HuH-7.5 (cell line): ENCODE measurements at places on chromosomes 3 and 15.

DNA sequence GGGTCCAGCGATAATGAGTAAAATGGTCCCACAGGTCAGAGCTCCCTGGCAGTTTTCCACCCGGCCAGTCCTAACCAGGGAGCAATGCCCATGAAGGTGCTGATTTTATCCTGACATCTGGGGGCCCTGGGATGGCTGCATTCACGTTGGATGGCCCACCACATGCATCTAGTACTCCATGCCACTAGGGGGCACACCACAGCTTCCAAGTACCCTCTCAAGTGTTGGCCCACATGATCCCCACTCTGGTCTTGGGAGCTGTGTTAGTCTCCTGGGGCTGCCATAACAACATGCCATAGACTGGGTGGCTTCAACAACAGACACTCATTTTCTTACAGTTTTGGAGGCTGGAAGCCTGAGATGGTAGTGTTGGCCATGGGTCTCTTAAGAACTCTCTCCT, 225.5 kb downstream of the SLCO3A1 start:
- DNase-seq, result no peak

GRCh38 chr15:40108061-40108854, 421 bp downstream of the BMF start:
- no peak for DNase-seq

DNA sequence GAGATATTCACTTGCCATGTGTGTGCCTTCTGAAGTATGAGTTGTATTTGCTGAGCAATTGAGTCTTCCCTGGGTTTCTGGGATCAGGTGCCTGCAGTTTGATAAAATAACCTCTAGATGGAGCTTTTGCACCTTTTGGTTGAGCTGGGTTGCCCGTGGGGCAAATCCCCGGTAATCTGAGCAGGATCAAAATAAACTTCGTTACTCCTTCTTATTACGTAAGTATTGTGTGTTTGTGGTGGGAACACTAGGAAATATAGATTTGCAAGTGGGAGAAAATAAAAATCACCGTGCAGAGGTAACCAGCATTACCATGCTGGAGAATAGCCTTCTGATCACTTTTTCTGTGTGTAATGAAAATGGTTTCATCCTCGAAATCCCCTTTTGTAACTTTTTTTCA, 277.4 kb upstream of the NR2E3 start:
- peak; percentile 38 for DNase-seq

DNA sequence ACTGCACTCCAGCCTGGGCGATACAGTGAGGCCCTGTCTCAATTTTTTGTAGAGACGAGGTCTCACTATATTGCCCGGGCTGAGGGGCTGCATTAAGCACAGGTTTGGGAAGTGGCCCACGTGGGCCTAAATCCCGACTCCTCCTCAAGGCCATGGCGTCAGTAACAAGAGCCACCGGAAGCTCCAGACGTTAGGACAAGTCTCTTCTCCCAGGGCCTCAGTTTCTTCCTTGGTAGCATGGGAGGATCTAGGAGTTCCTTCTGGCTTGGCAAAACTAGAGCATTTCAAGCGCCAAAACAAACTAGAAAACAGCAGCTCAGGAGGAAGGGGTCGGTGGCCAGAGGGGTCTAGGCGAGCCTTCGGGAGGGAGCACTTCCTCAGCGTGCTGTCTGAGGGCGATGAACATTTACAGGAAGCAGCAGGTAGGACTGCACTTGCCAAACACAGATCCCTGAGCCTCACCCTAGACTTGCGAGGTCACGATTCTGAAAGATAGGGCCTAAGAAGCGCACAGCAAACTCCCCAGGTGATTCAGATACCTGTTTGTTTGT, 536 bp downstream of the SNAPC5 start:
- DNase-seq, result no peak

- no peak for DNase-seq
Measured at GRCh38 chr3:69032142-69032541, 18.7 kb upstream of the EOGT start.

DNA sequence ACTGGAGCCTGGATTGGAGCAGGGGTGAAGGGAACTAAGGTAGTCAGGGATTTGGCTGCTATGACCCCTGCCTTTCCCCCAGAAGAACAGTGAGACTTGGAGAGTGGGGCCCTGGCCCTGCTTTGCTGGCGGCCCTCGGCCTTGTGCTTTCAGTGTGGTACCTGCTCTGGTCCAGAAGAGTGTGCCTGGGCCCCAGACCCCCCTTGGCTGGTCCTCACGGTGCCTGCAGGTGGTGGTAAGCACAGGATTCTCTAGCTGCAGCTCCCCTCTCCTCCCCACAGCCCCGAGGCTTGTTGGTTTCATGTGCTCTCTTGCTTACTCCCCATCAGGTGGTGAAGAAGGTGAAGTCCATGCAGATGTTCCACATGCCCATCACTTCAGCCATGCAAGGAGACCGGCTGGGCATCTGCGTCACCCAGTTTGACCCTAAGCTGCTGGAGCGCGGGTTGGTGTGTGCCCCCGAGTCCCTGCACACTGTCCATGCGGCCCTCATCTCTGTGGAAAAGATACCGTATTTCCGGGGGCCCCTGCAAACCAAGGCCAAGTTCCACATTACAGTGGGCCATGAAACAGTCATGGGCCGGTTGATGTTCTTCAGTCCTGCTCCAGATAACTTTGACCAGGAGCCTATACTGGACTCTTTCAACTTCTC, 125.7 kb downstream of the DNAJB8 start:
- DNase-seq, result no peak

DNA sequence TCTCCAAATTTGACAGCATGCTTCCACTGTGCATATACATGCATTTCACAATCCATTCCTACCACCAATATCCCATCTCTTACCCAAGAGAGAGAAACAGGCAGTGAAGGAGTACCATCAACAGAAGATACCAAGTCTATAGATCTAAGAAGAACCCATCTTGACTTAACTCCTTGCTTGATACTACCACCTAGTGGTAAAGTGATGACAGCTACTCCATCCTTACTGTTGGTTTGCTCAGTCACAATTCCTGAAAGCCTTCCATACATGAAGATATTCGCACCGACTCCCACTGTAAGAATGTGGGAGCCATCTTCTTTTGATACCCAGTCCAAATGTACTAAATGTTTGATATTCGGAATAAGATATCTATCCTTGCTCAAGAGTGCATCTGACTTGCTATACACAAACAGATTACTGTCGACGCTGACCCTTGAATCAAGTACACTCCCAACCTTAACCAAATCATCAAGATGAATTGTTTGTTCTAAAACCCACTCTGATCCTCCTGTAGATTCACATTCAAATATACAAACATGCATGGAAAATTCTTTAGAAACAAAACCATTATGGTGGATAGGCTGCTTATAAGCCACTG, 123.1 kb downstream of the DMXL2 start:
- peak; percentile 15 for DNase-seq

- no peak for DNase-seq
Measured at GRCh38 chr15:89769366-89769765, 6.8 kb upstream of the MESP2 start.

DNA sequence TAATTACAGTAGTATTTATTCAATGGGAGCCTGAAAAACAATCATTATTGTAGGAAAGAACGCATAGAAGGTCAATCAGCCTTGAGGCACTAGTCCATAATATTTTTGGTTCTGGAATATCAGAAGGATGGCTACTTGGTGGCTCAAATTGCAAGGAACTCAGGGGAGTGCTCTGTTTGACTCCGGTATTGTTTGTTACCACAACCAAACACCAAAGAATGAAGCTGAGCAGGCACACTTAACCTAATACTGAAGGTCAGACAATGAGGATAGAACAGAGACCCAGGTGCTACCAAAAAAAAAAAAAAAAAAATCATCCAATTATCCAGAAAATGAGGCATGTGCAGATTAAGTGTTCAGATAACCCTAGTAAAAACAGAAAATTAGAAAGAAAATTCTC, 11.1 kb upstream of the SATB1 start:
- DNase-seq, result no peak

DNA sequence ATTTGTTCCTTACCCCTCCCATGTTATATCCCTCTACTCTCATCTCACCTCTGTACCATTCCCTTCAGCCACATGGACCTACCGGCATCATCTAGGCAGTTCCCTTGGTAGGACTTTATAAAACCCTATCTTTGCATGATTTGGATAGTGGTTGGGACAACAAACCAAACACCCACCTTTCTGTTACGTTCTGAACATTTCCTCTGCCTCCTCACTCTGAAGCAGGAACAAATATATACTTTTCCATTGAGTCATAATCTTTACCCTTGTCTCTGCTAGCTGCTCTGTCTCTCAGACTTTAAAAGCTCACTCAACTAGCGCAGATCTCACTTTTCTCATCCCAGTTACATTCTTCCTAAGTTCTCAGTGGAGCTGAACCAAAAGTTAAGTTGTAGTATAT, 17.8 kb downstream of the UBXN7 start:
- no peak for DNase-seq

DNA sequence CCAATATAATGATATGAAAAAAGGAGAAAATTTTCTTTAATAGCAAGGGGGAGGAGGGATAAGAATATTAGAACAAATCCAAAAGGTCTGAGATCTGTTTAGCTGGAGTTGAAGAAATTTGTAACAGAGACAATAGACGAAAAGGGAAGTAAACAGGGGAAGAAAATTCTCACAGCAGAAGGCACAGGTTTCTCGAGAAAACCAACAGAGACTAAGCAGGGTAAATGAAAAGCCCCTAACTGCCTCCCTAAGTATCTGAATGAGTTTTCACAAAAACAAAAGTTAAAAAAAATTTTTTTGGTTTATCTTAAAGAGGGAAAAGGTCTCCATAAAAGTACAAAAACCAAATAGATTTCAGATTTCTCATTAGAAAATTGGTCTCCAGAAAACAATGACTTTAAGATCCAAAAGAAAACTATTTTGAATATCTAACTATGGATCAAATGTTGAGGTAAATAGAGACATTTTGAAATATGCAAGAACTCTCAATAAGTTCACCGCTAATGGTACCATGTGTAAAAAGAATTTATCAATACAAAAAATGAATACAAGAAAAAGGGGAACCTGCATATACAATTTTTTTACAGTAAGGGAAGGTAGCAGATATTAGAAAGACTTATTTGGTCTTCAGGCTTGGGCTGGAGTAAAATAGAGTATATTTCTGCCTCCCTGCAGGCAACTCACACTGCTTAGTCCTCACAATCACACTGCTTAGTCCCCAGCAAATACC, 23.9 kb upstream of the NEK10 start:
- DNase-seq, result no peak

DNA sequence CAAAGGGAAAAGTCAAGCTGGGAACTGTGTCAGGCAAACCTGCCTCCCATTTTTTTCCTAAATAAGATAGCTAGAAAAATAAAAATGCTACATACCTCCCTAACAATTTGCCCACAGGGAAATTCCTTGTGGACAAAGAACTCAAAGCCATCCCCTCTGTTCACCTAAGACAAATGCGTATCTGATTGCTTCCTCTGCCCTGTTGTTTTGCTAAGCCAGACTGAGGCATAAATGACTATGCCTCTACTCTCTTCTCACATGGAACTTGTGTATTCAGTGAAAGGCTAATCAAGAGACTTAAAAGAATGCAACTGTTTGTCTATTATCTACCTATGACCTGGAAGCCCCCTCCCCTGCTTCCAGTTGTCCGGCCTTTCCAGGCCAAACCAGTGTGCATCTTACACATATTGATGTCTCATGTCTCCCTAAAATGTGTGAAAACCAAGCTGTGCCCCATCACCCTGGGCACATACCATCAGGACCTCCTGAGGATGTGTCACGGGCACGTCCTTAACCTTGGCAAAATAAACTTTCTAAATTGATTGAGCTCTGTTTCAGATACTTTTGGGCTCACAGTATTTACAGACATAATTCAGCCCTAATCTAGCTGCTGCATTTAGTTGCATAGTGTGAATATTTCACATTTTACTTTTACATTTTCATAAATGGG, 15.8 kb downstream of the CHD2 start:
- no peak for DNase-seq

GRCh38 chr3:140081887-140082286, 146.9 kb downstream of the CLSTN2 start:
- DNase-seq, result no peak

DNA sequence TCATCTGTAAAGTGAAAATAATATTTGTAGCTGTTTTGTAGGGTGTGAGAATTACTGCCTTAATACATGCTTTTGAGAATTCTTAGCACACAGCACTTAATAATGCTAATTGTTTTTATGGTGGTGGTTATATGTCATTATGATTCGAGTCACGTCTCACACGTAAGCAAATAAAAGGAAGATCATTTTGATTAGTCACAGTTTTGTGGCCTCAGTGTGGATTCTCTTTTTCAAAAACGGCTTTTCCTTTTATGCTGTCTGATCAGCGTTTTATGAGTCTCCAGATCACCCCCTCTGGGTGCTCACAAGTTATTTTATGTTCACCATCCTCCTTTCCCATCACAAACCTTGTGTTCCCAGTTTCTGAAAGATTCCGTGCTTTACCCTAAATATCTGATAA, 255.6 kb upstream of the CNTN4 start:
- DNase-seq, result no peak

GRCh38 chr15:63994073-63994600, 52.1 kb downstream of the DAPK2 start:
- no peak for DNase-seq

DNA sequence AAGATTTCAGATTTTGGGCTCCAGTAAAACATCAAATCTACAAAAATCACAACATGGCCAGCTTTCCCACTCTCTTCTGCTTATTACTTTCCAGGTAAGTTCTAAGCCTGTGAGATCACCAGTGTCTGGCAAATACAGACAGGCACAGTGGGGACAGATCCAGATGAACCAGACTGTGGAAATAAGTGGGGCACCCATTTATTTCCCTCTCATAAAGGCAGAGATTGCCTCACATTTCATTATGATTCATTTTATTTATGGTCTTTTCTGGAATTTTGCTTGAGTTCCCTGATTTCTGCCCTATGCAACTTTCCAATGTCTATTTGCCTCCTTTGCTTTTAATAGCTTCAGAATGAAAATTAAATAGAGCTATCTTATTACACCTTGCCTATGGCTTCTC, 66.8 kb downstream of the GREM1 start:
- DNase-seq, result no peak

- DNase-seq, result no peak
Measured at GRCh38 chr3:112228786-112229185, 65.2 kb downstream of the SLC9C1 start.

DNA sequence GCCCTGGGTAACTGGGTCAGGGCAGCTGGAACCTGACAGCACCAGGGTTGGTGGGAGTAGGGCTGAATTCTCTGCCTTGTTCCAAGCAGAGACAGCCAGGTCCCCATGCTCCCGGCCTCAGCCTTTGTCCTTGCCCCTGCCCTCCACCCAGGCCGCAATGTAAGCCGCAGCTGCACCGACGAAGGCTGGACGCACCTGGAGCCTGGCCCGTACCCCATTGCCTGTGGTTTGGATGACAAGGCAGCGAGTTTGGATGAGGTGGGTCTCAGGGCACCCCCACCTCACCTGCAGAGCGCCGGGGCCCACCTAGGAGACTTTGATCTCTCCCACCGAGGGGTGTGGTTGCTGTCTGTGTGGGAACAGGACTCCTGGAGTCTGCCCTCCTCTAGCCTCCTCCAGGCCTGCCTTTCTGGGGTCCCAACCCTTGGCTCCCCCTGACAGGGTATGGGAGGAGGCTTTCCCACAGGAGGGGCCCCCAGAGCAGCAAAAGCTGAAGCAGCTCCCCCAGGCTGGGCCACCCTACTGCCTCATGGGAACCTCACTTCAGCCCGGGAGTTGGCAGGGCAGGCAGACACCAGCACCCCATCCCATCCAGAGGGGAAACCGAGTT, 23.4 kb downstream of the VIPR1 start:
- no peak for DNase-seq

- DNase-seq, result no peak
Measured at GRCh38 chr3:160180581-160181216, 44.5 kb upstream of the C3orf80 start.
